Left lung (tissue), 14 donors: ENCODE measurements at places on chromosomes 1 and 21.
A peak's percentile ranks its signal among the peaks of the same experiment; 100 is the strongest.

DNA sequence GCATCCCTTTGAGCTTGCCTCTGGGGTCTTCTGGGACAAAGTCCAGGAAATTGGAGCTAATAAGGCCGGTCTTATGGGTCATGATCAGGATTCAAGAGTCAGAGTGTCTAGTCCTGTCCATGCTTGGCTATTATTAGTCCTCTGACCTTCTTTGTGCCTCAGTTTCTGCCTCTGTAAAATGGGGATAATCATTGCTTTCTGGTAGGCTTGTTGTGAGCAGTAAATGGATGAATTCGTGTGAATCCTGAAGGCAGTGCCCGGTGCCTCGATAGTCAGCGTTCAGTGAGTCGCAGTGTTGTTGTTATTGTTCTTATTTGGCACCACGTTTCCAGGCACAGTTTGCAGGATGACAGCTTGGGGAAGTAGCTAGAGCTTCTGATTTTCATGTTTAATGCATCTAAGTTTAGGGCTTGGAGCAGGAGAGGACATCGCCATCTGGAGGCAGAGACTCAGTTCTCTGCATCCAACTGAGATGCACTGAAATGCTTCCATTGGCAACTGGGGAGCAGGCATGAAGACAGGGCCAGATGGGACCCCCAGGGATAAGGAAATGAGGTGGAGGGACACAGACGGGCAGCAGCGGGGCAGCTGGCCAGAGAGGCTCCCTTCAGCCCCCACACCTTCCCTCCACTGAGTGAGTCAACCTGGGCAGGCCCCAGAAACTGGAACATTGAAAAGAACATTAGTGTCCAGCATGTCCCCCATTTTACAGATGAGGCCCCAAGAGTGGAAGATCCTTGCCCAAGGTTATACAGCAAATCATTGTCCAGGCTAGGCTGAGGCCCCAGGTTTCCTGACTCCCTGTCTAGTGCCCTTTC, 160.3 kb downstream of the PTPRU start:
- peaks cover 25% of the 10 kb centered on the region for H3K27me3 ChIP-seq
- no peak for DNase-seq
- no peaks in the 10 kb centered on the region for H3K4me1 ChIP-seq
- no peak overlapping the region for H3K27ac ChIP-seq

GRCh38 chr1:55374801-55375616, 159.8 kb upstream of the USP24 start:
- no peaks in the 10 kb centered on the region for H3K27me3 ChIP-seq
- H3K27ac ChIP-seq: no peak overlapping the region
- no peak overlapping the region for H3K4me3 ChIP-seq

DNA sequence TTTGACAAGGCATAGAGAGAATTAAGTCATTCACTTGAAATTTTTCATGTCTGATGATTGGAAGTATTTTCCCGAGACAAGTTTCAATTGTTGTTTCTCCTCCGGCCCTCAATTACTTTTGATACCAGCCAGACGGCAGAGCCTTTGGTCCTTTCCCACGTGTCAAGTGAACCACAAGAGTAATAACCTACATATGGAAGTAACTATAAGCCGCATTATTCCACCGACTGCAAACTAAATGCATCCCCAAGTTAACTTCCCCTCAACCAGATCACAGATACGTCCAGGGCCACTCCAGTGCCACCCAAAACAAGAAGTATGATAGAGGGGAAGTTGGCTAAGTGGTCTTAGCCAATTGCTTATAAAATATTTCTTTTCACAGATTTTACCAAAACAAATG, 20.2 kb downstream of the COLGALT2 start:
- H3K4me1 ChIP-seq: no peaks in the 10 kb centered on the region
- H3K27me3 ChIP-seq: no peaks in the 10 kb centered on the region
- DNase-seq: no peak
- H3K36me3 ChIP-seq: no peaks in the 10 kb centered on the region

DNA sequence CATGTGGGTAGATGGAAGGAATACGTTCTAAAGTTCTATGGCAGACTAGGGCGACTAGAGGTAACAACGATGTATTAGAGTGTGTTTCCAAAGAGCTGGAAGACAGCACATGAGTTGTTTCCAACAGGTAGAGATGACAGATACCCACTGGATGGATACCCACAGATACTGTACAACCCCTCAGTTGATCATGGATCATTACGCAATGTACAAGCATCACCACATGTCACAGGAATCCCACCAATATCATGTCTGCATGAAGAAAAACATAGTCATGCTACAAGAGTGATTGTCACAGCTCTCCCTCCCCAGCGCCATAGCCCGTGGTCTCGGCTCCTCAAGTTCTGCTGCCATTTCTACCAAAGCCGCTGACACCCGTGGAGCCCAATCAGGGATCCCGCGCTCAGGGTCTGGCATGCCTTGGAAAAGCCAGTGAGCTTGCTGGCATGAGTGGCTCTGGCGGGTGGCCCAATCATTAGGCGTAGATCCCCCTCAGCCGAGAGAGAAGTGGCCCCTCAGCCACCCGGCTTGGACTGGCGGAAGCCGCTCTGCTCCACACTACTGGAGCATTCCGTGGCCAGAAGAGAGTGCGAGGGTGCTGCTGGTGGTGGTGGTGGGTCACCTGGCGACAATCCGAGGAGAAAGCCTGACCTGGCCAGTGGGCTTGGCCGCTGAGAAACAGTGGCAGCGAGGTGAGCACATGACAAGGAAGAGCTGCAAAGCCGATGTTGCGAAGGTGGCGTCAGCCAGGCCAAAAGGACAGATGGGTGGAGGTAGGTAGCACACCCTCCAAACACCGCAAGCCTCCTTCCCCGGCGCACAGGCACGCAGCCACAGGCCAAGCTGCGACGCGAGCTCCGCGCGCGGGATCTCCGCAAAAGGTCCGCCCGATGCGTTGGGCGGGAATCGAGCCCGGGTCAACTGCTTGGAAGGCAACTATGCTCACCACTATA, 65.7 kb upstream of the FCGR2A start:
- no peak for DNase-seq
- peaks cover 11% of the 10 kb centered on the region for H3K27me3 ChIP-seq
- H3K4me1 ChIP-seq: no peaks in the 10 kb centered on the region
- no peak overlapping the region for H3K27ac ChIP-seq
- no peaks in the 10 kb centered on the region for H3K36me3 ChIP-seq
- peak overlapping the region; percentile 58 for H3K4me3 ChIP-seq

DNA sequence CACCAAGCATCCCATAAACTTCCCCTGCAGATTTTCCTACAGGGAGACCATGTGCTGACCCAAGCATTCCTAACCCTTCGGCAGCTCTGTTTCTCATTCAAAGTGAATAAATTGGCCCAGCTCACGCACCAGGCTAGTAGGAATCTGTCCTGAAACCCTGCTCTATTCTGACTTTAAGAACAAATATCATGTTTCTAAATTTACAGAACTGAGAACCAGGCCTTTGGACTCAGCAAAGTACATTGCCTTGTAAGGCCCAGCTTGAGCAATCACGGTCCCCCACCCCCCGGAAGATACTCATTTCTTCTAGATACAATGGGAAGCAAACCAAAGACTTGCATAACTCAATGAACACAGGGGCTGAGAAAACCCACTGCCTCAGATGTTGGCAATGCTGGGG, 160.1 kb upstream of the NFIA start:
- H3K27me3 ChIP-seq: no peaks in the 10 kb centered on the region
- no peaks in the 10 kb centered on the region for H3K4me1 ChIP-seq
- H3K27ac ChIP-seq: no peak overlapping the region
- no peak overlapping the region for H3K4me3 ChIP-seq
- H3K36me3 ChIP-seq: no peaks in the 10 kb centered on the region

DNA sequence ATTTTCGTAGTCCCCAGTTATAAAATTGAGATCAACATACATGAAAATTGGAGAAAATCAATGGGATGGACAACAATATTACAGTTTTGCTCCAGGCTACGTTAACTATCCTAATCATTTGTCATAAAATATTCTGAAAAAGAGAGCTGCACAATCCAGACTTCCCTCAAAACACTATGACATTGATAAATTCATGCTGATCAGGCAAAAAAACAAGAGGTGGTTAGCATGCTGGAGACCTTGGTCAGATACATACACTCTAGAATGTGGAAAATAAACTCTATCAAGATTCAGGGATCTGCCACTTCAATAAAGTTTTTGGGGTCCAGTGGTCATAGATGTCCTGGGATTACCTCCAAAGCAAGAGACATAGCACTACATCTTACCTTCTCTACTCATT, 32.5 kb upstream of the ARHGAP29 start:
- H3K4me1 ChIP-seq: no peaks in the 10 kb centered on the region
- H3K27ac ChIP-seq: no peak overlapping the region
- DNase-seq: no peak
- H3K4me3 ChIP-seq: no peak overlapping the region
- H3K36me3 ChIP-seq: no peaks in the 10 kb centered on the region
- no peaks in the 10 kb centered on the region for H3K27me3 ChIP-seq

- H3K4me3 ChIP-seq: no peak overlapping the region
- DNase-seq: peak; percentile 35
- H3K36me3 ChIP-seq: no peaks in the 10 kb centered on the region
- no peaks in the 10 kb centered on the region for H3K4me1 ChIP-seq
- H3K27me3 ChIP-seq: no peaks in the 10 kb centered on the region
These were observed 62.8 kb downstream of the MAGI3 start for GRCh38 chr1:113452921-113453770.

DNA sequence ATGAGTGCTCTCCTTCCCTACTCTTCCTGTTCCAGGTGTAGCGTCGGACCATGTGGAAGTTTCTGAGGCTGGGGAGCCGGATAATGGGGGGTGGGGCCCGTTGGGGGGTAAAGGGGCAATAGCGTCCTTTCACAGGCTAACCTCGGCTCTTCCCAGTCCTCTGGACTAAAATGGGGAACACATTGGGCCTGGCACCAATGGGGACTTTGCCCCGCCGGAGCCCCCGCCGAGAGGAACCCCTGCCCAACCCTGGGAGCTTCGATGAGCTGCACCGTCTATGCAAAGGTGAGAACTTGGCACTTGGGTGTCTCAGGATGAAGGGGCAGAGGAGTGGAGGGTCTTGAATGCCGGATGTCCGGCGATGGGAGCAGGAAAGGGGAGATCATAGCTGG, 456 bp downstream of the TOMM40L start:
- no peaks in the 10 kb centered on the region for H3K36me3 ChIP-seq
- H3K27me3 ChIP-seq: no peaks in the 10 kb centered on the region
- H3K4me3 ChIP-seq: peak overlapping the region; percentile 48
- no peak for DNase-seq
- H3K4me1 ChIP-seq: peaks cover 11% of the 10 kb centered on the region

DNA sequence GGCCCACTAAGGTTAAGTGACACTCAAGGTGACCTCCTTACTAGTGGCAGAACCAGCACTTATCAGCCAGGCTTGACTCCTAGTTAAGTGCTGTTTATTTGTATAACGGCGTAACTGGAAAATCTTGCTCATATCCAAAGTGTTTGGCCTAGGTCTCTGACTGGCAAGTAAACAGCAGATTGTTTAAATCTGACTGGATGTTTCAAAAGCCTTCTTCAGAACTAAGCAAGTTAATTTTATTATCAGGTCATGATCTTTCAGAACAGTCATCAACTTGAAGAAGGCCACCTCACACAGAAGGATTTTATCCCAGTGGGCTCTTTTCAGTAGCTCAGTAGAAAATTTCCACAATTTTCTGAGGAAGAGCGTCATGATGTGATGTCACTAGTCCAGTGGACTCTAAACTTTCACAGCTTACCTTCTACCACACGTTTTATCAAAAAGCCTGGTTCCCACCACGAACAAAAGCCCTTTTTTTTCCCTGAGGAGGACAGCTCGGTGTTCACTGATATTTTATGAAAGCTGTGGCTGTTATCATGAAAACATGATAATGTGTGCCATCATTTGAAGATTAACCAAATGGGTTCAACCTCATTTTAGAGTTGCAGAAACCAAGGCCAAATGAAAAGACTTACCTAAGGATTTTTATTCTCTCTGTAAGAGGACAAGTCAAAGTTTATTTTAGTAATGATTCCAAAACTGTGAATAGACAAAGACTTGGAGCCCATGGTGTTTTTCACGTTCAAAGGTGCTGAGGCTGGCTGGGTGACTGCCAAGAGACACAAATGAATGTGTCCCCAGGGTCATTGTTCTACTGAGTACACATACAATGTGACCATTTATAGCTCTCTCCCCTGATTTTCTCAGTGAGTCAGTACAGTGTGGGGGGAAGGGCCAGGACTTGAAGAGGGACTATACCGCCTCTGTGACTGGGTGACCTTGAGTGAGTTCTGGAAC, 9.1 kb downstream of the SGIP1 start:
- H3K4me1 ChIP-seq: no peaks in the 10 kb centered on the region
- no peak for DNase-seq
- no peak overlapping the region for H3K4me3 ChIP-seq
- no peaks in the 10 kb centered on the region for H3K36me3 ChIP-seq

DNA sequence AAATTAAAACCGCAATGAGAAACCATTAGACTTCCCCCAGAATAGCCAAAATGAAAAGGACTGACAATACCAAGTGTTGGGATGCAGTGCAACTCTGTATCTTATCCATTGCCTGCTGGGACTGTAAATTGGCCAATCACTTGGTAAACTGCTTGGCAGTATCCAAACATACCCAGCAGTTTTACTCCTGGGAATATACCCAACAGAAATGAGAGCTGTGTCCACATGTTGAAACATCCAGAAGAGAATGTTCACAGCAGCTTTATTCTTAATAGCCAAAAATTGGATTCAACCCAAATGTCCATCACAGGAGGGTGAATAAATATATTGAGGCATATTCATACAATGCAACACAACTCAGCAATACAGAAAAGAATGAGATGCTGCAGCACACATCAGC, 13.7 kb upstream of the FAM20B start:
- H3K36me3 ChIP-seq: no peaks in the 10 kb centered on the region
- no peak overlapping the region for H3K27ac ChIP-seq
- no peak for DNase-seq

GRCh38 chr1:91537987-91538304, 37.3 kb downstream of the CDC7 start:
- H3K27me3 ChIP-seq: no peaks in the 10 kb centered on the region
- H3K27ac ChIP-seq: no peak overlapping the region
- no peak overlapping the region for H3K4me3 ChIP-seq
- no peaks in the 10 kb centered on the region for H3K36me3 ChIP-seq

- H3K4me1 ChIP-seq: no peaks in the 10 kb centered on the region
- DNase-seq: no peak
- H3K27me3 ChIP-seq: no peaks in the 10 kb centered on the region
- H3K36me3 ChIP-seq: peaks cover 81% of the 10 kb centered on the region
These were observed 14.7 kb downstream of the ATPAF1 start for GRCh38 chr1:46653405-46653958.

DNA sequence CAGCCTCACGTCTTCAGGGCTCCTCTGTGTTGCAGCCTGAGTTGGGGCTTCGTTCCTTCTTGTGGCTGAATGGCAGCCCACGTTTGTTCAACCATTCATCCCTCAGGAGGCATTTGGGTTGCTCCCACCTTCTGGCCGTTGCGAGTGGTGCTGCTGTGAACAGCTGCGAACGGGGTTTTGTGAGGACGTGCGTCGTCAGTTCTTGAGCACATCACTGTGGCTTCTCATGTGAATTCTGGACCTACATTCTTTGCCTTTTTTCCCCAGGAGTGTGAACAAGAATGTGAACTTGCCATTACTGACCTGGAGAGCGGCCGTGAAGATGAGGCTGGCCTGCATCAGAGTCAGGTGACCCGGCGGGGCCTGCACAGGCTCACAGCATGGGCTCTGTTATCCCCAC, 21.9 kb downstream of the PCNT start:
- H3K27me3 ChIP-seq: no peaks in the 10 kb centered on the region
- no peak overlapping the region for H3K27ac ChIP-seq
- H3K4me3 ChIP-seq: no peak overlapping the region
- no peaks in the 10 kb centered on the region for H3K36me3 ChIP-seq
- DNase-seq: no peak
- H3K4me1 ChIP-seq: no peaks in the 10 kb centered on the region

- no peaks in the 10 kb centered on the region for H3K36me3 ChIP-seq
- no peak for DNase-seq
- no peak overlapping the region for H3K4me3 ChIP-seq
- no peaks in the 10 kb centered on the region for H3K27me3 ChIP-seq
These were observed 21.0 kb upstream of the CBR3 start for GRCh38 chr21:36113647-36114428.

GRCh38 chr1:202923533-202923932, 3.5 kb downstream of the KLHL12 start:
- no peak overlapping the region for H3K27ac ChIP-seq
- H3K4me3 ChIP-seq: no peak overlapping the region
